GM13976 (cell line): ENCODE measurements at places on chromosomes 3 and 15.

DNA sequence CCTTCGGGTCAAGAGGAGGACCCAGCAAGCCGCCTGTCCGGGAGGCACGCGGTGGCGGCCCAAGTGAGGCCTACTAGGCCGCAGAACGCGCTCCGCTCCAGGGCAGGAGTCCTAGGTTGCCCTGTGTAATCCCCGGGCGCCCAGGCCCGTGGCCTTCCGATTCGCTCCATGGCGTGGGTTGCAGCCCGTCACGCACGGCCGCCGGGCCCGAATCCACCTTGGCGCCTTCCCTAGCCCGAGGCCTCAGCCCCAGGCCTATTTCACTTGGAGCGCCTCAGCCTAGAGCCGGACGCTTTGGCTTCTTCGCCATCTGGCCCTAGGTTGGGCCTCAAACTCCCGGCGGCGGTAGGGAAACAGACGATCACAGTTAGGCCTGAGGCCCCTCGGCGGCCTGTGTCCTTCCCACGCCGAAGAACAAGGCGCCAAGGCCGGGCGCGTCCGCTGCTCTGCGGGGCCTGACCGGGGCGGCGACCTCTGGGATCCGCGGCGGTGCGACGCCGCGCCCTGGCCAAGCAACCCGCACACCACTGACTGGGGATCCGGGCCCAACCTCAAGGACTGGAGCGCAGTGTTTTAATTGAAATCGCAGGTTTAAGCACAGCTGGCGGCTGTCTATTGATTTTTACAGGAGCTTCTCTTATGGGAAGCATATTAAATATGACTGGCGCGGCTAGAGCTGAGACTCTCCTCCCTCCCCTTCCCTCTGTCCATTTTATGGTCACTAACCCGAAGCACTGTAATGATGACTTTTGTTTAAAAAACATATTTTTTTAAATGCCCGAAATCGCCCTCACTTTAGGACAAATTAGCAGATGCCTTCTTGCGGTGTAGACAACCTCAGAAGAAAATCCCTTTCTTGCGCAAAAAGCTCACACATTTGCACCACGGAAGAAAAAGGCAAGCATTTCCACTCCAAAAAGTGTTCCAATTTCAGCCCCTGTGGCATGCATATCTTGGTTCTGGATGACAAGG is 3.8 kb upstream of the FEZF2 start:
- peak; percentile 20 for DNase-seq

- no peak for DNase-seq
These were observed 83.7 kb upstream of the IL12A start for GRCh38 chr3:159904911-159905310.

GRCh38 chr3:24454856-24455255 is 39.8 kb downstream of the THRB start:
- no peak for DNase-seq

DNA sequence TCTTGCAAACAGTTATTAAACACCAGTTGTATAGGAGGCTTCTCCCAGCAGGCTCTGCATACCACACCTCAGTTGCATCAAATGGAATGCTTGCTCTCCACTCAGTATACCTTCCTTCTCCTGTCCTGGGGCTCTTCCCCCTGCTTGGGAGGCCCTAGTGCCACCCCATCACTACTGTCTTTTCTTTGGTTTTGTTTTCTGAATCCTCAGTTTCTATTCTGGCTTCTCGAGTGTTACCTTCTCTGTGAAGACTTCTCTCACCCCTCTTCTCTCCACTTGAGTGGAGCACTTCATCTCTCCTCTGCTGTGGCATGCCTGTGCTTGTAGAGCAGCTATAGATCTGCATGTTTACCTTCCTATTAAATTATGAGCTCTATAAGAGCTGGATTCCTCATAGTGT is 75.7 kb upstream of the TPRG1 start:
- no peak for DNase-seq

DNA sequence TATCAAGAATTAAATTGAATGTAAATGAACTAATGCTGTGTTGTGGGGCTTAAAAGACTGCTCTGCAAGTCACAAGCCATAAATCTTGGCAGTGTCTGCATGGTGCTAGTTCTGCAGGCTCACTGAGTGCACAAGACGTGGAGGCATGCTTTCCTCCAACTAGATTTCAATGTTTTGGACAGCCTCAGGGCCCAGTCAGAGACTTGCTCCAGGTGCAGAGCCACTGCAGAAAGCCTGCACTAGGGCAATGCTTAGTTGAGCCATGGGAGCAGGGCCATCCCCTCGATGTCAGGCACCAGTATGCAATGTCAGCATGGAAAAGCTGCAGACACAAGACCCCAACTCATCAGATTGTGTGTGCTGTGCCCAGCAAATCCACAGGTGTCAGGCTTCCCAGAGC is 234.5 kb upstream of the CDIN1 start:
- no peak for DNase-seq

DNA sequence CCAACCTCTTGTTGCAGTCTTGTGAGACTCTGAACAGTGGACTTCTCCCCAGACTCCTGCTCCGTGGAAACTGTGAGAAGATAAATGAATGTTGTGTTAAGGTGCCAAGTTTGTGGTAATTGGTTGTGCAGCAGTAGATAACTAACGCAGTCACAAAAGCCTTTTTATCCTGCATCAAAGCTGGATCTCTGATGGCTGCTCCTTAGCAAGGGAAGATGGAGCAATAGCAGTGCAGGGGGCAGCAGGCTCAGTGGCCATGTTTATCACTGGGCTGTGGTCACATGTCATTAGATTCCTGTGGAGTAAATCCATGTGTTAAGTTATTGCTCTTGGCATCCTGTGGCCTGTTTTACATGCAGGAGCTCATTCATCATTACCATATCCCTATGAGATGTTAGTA is 13.5 kb downstream of the CMTM7 start:
- DNase-seq, result no peak

GRCh38 chr3:116391296-116392201 is 53.7 kb downstream of the LSAMP start:
- no peak for DNase-seq

GRCh38 chr3:48142316-48142870 is 45.8 kb downstream of the CDC25A start:
- no peak for DNase-seq

GRCh38 chr3:126666658-126667528 is 12.0 kb upstream of the TXNRD3 start:
- DNase-seq, result no peak

DNA sequence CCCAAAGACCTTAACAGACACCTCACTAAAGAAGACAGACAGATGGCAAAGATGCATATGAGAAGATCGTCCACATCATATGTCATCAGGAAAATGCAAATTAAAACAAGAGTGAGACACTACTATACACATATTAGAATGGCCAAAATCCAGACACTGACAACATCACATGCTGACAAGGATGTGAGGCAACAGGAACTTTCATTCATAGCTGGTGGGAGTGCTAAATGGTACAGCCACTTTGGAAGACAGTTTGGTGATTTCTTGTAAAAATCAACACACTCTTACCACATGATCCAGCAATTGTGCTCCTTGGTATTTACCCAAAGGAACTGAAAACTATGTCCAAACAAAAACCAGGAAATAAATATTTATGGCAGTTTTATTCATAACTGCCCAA is 17.6 kb downstream of the CHDH start:
- no peak for DNase-seq

- no peak for DNase-seq
These were observed 48.9 kb downstream of the PTH1R start for GRCh38 chr3:46926447-46926846.

DNA sequence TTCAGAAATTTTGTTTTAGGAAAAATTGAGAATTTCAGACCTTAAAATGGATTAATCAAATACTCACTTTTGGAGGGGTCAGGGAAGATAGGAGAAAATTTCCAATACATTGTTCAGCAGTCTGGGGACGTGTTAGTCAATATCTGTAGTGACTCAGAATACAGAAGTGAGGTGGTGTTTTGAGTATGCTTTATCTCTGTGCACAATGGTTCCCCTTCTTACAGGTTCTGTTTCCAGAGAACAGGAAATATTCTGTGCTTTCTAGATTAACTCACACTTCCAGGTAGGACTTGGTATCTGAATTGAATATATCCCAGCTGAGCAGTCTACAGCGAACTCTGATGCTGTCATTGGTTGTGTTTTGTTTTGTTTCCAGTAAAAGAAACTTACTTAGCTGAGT is 30.7 kb upstream of the CCDC54 start:
- DNase-seq, result no peak

- no peak for DNase-seq
These were observed 172.5 kb upstream of the TLE3 start for GRCh38 chr15:70269991-70270751.

DNA sequence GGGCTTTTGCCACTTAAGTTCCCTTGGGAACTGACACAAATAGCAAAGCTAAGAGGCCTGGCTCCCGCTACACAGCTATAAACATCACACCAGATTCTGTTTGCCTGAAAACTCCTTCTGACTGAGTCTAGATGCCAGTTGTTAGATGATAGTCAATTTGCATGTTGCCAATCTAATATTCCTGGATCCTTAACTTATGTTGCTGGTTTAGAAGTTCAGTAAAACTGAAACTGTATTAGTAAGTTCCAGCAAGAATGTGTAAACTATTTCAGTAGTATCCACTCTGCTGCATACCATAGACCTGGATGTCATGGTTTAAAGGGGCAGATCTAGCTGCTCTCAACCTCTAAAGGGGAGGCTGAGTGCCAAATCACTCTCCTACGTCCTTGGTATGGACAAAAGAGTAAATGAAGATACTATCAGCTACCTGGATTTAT is 27.1 kb upstream of the LACTB start:
- no peak for DNase-seq

GRCh38 chr3:98954242-98954641 is 52.7 kb upstream of the DCBLD2 start:
- no peak for DNase-seq

GRCh38 chr3:187798126-187798525 is 52.9 kb upstream of the BCL6 start:
- DNase-seq, result no peak

GRCh38 chr15:50458348-50459112 is 34.3 kb downstream of the USP8 start:
- no peak for DNase-seq

DNA sequence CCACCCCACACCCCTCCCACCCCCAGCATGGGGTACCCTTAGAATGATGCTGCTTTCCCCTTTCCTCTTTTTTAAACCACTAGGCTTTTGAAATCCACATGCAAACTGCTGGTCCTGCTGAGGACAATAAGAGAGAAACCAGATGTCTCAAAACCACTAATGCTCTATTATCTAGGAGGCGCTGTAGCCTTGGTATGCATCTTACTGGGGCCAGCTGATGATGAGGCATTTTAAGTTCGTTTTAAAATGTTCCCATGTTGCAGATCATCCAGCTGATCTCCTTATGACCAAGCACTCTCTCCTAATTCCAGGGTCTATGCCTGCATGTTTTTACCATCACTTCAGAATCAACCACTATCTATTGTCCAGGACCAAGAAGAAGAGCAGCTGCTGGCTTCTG is 1.3 kb downstream of the NME9 start:
- DNase-seq, result no peak

DNA sequence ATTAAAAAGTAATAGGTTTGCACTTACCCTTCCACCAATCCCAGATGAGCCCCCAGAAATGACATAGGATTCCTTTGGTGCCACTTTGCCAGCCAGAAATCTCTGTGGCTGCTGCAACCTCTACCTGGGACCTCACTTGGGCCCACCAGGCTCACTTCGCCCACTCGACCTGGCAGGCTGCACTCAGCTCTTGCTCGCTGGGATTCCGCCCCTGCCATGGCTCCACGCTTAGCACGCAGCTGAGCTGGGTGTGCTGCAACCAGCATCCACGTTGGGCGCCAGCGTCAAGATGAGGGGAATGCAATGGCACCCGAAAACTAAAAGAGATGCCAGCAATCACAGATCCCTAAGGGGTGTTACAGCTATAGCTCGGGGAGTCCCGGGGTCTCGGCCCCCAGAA is 761.0 kb downstream of the NAALADL2 start:
- DNase-seq, result no peak

GRCh38 chr15:101411581-101411980 is 77.9 kb downstream of the PCSK6 start:
- DNase-seq, result no peak

- DNase-seq, result no peak
These were observed 30.6 kb downstream of the CRTC3 start for GRCh38 chr15:90560229-90560776.

DNA sequence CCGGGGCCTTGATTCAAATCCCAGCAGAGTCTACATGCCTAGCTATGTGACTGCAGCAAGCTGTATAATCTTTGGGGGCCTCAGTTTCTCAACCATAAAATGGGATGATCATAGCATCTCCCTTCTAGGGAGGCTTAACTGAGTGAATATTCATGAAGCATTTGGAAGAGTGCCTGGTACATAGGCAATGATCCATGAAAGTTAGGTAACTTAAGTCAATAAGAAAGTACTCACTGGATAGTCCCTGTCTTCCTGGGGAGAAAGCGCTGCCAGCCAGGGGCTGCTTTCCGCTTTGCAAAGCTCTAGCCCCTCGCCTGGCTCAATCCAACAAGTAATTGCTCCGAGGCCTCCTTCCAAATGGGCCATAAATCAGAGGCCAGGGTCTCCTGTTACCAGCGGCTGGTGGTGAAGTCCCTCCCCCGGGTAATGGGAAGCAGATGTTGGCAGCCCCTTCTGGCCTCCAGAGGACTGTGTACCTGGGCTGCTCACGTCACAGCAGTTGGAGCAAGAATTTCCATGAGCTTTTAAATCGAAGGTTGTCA is 521.9 kb upstream of the PROK2 start:
- no peak for DNase-seq

DNA sequence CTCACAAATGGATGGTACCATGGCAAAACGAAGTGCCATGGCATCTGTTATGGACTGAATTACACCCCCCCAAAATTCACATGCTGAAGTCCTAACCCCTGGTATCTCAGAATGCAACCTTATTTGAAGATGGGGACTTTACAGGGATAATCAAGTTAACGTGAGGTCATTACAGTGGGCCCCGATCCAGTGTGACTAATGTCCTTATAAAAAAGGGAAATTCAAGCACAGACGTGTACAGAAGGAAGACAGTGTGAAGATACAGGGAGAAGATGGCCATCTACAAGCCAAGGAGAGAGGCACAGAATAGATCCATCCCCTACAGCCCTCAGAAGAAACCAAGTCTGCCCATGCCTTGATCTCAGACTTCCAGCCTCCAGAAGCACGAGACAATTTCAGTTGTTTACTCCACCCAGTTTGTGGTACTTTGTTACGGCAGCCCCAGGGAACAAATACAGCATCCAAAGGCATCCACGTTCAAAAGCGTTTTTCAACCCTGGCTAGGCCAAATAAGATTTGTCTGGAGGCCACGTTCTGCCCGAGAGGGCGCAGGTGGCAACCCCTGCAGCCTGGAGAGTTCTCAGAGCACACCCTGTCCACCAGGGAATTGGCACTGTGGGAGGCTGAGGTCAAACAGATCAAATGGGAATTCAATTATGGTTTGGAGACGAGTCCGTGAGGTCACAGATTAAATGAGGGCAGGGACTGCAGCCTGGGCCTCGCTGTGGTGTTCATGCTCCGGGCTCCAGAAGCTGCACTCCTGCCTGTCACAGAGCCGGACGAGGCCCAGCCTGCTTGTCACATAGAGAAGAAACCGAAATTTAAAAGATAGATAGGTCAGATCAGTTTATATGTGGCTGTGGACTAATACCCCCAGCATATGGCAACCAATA is 494.8 kb downstream of the SHQ1 start:
- DNase-seq, result no peak

- DNase-seq, result no peak
These were observed 250.3 kb downstream of the ULK4 start for GRCh38 chr3:41711651-41712050.
